Smooth muscle cell of the coronary artery (primary cell): ENCODE measurements at places on chromosomes 3 and 15. TPM values are rescaled to one million over a fixed set of nuclear protein-coding genes. Genes with fewer than 3 reads are reported as not detected.

The CD276 gene
- 85.0 and 183 TPM in 2 replicates for total RNA-seq

The IGSF11 gene
- 0.08 and 0.12 TPM in 2 replicates for total RNA-seq

The KLHDC8B gene
- total RNA-seq, result 24.7 and 26.5 TPM in 2 replicates

The MUC13 gene
- total RNA-seq, result not detected in 2 replicates

The ITIH3 gene
- total RNA-seq, result 2.8 TPM in 1 of 2 replicates, not detected in the other

The SPRED1 gene
- total RNA-seq, result 38.9 and 105 TPM in 2 replicates

The GOLGA8M gene
- 0.23 and 0.45 TPM in 2 replicates for total RNA-seq

The COL6A5 gene
- 0.12 TPM in 1 of 2 replicates, not detected in the other for total RNA-seq

The TMEM207 gene
- not detected in 2 replicates for total RNA-seq

The CCNDBP1 gene
- 40.1 and 72.2 TPM in 2 replicates for total RNA-seq

The BLM gene
- 0.59 and 3.0 TPM in 2 replicates for total RNA-seq

The SLC9A9 gene
- 1.8 and 26.1 TPM in 2 replicates for total RNA-seq

The C3orf33 gene
- 0.23 and 1.7 TPM in 2 replicates for total RNA-seq

The SH2D7 gene
- not detected in 2 replicates for total RNA-seq

The LYZL4 gene
- 0.23 TPM in 1 of 2 replicates, not detected in the other for total RNA-seq

The RLBP1 gene
- total RNA-seq, result not detected in 2 replicates

The SLC28A2 gene
- not detected in 2 replicates for total RNA-seq

The SEC11A gene
- 247 and 289 TPM in 2 replicates for total RNA-seq

The RAD54L2 gene
- total RNA-seq, result 9.8 and 10.6 TPM in 2 replicates
